ENCODE measurements at places on chromosomes 1 and 21.
A peak's percentile ranks its signal among the peaks of the same experiment; 100 is the strongest.

- DNase-seq: no peak
These were observed 7.9 kb downstream of the SPSB1 start for GRCh38 chr1:9300573-9300972.

DNA sequence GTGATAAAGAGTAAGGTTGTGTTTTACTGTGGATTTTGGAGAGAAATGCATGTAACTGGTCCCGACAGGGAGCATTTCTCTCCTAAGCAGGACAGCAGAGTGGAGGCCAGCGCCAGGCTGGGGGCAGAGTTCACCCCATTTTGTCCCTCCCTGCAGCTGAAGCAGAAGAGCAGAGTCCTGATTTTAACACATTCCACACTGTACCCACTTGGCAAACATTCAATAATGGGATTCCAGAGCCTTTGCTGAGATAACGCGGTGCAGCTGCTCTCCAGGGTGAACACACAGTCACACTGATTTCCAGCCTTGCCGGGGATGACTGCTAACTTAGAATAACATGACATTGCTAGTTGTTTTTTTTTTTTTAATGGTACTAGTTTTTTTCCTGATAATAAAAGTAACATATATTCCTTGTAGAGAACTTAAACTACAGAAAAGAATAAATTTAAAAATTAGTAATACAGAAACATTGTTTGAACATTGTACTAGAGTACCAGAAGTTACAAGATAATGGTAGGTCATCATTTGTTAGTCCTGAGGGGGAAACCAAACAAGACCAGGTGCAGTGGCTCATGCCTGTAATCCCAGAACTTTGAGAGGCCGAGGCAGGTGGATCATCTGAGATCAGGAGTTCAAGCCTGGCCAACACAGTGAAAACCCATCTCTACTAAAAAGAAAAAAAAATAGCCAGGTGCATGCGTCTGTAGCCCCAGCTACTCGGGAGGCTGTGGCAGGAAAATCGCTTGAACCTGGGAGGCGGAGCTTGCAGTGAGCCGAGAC is 77.2 kb downstream of the SCCPDH start:
- no peak for DNase-seq

GRCh38 chr1:65948609-65949229 is 156.0 kb downstream of the PDE4B start:
- DNase-seq: no peak

GRCh38 chr1:22039594-22040285 is 12.8 kb upstream of the CDC42 start:
- peak; percentile 24 for DNase-seq

GRCh38 chr1:208103597-208104513 is 140.3 kb downstream of the PLXNA2 start:
- DNase-seq: no peak

GRCh38 chr21:40540216-40540615 is 306.7 kb downstream of the DSCAM start:
- no peak for DNase-seq

- no peak for DNase-seq
These were observed 32.1 kb upstream of the ST6GALNAC5 start for GRCh38 chr1:76835203-76835602.

GRCh38 chr1:3277623-3278022 is 176.8 kb upstream of the ARHGEF16 start:
- no peak for DNase-seq

DNA sequence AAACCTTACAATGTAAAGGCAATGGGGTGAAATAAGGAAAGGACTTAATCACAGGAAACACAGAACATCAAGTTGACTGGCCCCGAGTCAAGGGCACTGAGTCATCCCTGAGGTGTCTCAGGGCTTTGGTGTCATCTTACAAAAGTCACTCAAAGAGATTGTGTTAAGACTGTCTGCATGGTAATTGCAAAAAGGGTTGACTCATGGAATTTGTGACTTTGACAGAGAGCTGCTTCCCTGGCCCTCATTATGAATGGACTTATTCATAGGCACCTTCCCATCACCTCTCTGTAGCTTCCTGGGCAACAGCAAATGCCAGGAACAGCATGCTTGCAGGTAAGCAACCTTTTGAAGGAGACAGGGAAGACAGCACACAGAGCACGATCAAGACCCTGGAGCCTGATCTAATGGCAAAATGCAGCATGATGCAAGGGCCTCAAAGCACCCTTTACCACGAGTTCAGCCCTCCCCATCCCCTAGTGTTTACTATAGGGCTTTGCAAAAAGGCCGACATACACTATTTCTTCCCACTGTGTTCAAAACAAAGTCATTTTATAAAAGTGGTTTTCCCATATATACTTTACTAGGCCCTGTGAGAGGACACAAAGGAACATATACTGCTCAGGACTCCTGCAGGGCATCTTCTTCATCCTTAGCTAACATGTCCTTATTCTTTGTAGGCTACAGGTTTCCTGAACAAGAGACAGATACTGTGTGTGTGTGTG is 17.1 kb downstream of the ZP4 start:
- DNase-seq: no peak

- no peak for DNase-seq
These were observed 3.6 kb downstream of the PFKFB2 start for GRCh38 chr1:207056673-207057072.

DNA sequence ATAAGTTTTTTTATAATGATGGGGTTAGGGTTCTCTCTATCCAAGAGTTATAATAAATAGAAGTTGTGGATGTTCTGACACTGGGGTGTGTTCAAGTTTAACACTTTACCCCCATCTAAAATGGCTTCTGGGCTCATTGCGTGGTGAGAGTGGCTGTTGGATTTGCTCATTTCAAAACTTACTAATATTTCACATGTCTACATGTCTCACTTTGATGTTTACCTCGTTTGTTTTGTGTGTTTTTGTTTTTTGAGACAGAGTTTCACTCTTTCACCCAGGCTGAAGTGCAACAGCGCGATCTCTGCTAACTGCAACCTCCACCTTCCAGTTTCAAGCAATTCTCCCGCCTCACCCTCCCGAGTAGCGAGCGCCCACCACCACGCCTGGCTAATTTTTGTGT is 3.7 kb downstream of the RRP1B start:
- DNase-seq: no peak

DNA sequence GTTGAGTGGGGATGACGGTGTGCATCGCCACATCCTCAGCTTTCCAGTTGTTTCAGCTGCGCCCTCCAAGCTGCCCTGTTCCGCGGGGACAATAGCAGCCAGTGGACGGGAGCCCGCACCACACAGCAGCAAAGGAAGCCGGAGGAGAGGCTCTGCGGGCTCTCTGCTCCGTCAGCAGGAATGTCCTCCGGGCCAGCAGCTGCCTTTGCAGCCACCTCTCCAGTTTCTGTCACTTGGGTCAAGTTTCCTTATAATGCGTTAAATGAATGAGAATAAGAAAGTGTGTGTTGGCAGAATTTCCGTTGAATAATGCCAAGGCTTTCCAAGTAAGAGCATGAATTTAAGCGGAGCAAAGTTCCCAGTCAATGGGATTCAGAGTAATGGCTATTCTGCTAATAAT is 263.3 kb downstream of the KIF26B start:
- no peak for DNase-seq

GRCh38 chr1:111511370-111511769 is 7.9 kb upstream of the ADORA3 start:
- no peak for DNase-seq

GRCh38 chr1:43945674-43946235 is 995 bp upstream of the IPO13 start:
- no peak for DNase-seq

DNA sequence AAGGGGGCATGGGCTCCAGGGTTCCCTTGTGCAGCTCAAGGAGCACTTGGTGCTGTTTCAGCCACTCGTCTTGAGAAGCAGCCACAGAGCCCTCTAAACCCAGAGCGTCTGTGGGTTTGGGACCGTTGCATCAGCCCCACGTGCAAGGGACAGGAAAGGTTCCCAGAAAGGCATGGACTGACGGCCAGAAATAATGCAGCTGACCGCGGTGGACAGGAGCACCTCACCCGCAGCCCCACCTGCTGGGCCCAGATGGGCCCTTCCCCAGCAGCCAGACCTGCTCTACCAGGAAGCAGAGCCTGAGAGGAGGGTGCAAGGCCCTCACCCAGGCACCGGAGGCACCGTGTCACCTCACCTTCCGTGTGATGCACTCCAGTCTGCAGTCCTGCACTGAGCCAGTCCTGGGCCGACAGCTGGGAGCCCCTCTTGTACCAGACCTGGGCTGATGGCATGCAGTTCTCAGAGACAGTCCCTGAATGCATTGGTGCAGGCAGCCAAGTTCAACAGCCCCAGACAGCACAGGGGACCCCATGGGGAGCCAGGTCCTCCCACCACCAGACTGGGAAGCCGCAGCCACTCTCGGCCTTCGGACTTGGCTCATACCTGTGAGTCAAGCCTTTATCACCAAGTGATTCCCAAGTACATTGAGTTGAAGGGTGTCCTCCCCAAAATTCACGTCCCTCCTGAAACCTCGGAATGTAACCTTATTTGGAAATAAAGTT is 4.8 kb upstream of the TFF3 start:
- DNase-seq: no peak

- peak; percentile 56 for DNase-seq
These were observed 10.2 kb upstream of the CREG1 start for GRCh38 chr1:167563579-167564246.

DNA sequence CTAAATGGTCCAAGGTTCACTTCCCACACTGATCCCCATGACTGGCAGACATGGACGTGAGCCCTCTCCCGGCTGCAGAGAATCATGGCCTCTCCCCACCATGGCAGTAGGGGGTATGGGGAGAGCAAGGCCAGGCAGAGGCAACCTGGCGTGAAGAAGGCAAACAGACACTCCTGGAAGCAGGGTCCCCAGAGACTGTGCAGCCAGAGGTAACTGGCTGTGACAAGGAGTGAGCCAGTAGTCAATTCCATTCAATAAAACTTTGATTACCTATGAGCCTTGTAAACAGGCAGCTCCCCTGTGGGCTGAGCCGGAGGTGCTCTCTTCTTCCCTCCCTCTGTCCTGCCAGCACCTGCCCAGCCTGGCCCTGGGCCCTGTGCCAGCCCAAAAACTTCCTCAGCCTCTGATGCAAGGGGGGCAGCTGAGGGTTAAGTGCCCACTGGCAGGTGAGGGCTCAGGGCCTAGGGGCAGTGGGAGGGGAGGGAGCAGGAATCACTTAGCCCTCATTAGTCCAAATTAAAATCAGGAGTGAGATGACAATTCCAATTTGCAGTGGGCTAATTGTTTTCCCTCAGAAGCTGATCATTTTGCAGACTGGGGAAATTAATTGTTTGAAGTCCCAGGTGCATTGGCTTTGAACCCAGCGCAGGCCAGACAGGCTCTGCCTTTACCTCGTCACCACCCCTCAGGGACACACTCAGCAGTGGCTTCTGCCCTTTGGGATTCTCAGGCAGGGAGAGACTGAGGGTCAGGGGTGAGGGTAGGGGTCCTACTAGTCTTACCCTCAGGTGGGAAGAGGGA is 35.6 kb downstream of the LRRN2 start:
- DNase-seq: no peak

DNA sequence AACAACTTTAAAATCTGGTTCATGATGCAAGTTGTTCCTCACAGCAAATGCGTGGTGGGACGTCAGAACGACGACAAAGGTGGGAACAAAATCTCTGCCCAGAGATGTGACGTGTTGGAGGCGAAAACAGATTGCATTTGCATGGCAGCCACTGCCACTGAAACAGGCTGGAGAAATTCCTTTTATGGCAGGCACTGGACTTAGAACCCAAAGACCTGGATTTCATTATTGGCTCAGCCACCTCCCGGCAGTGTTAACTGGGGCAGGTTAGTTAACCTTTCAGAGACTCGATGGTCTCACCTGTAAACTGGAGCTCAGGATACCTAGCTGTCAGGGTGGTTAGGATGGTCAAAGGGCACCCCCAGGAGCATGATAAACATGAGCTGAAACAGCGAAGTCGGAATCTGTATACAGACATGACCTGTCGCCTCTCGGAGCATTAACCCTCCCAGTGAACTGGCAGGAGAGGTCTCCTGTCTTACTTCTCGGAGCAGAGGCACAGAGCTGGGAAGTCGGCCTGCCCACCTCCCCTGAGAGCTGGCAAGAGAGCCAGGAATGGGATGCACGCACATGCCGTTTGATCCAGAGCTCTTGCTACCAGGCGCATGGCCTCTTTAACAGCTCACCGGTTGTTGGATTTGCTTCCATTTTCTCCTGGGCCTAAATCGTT is 59.2 kb upstream of the TARBP1 start:
- DNase-seq: no peak

DNA sequence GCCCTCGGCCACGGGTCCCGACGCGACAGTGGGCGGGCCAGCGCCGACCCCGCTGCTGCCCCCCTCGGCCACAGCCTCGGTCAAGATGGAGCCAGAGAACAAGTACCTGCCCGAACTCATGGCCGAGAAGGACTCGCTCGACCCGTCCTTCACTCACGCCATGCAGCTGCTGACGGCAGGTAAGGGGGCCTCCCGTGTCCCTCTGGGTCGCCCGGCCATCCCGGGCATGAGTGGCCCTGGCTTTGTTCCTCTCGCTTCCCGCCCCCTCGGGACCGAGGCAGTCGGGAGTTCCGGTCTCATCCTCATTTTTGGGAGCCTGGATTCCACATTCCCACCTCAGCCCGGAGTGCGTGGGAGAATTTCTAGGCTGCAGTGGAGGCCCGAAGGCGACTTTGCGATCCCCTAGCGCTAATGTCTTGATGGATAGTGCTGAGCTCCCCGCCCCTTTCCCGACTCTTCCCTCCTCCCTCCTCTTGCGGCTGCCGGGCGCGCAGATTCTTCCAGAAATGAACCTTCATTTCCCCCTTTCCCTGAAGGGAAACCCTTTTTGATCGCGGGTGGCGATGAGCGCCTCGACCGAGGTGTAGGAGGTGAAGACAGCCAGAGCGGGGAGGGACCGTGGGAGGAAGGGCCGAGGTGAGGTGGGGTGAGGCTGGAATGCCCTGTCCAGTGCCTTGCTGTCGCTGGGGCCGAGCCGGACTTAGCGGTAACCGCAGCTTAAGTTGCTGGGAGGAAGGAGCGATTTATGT is 705 bp downstream of the KHDRBS1 start:
- DNase-seq: peak; percentile 21

GRCh38 chr21:33828083-33828482 is 87.5 kb downstream of the ATP5PO start:
- DNase-seq: no peak

DNA sequence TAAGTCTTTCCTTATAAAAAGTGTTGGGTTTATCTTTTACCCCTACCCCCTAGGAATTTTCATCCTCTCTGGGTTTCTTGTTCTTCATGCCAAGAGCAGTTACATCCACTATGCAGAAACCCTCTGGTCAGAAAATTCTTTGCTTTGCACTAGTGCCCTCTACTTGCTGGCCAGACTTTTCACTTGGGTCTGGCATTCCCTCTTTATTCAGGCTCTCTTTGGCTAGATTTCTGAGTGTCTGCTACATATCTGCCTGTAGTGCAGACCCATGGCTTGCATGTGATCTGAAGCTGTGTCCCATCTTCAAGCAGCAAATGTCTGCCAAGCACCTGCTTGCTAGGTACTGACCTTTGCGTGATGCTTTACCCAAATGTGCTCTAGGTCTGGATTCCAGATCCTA is 237.0 kb downstream of the GPATCH2 start:
- no peak for DNase-seq

GRCh38 chr1:30329802-30330557 is 393.4 kb downstream of the MATN1 start:
- DNase-seq: no peak

GRCh38 chr1:163709636-163710035 is 387.9 kb downstream of the NUF2 start:
- DNase-seq: no peak

GRCh38 chr1:90204780-90205179 is 209.9 kb downstream of the ZNF326 start:
- DNase-seq: no peak

- DNase-seq: peak; percentile 61
These were observed 779 bp upstream of the DEGS1 start for GRCh38 chr1:224182057-224182865.

GRCh38 chr1:43952731-43953346 is 6.1 kb downstream of the IPO13 start:
- peak; percentile 100 for DNase-seq

Data from NCI-H2227 treated with DMSO at 0.1 percent for 48 hours (cell line).